ENCODE measurements at places on chromosomes 7 and 10.

DNA sequence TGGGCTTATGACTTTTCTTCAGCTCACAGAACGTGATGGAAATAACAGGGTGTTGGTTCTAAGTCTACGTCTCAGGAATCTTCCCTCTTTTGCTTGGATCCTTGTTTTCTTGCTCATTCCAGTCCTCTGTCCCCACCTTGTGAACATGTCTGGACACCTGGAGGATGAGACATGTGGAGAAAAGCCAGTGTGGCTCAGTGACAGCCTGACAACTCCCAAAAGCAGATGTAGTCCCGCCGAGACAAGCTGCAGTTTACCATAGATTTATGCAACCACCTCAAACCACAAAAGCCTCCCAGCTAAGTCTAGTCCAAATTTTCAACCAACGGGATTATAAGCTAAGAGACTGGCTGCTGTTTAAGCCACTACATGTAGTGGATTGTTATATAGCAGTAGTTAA lies 476.1 kb downstream of the SH2D4B start:
- no peak for DNase-seq

GRCh38 chr10:29039091-29039490 lies 249.8 kb upstream of the LYZL1 start:
- DNase-seq: no peak

DNA sequence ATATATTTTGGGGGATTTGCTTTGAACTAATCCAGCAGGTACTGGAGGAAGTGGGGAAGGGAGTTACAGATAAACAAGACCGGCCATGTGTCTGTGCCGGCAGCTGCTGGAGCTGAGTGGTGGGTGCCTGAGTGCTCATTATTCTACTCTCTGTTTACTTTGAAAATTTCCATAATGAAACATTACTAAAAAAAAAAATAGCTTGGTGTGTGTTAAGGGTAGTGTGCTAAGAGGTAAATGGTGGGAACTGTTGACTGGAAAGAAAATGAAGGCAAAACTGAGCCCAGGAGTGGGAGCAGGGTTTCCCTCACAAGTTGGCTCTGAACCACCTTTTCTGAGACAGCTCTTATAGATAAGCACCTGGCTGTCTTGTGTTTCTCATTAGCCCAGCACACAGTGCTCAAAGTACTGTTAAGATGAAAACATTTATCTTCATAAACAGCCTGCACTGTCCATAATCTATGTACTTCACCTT lies 50.6 kb downstream of the PARD3 start:
- DNase-seq: no peak

- no peak for DNase-seq
Observed at GRCh38 chr10:34492081-34492480, 323.0 kb downstream of the PARD3 start.

GRCh38 chr7:130231792-130232191 lies 24.1 kb downstream of the SSMEM1 start:
- no peak for DNase-seq

DNA sequence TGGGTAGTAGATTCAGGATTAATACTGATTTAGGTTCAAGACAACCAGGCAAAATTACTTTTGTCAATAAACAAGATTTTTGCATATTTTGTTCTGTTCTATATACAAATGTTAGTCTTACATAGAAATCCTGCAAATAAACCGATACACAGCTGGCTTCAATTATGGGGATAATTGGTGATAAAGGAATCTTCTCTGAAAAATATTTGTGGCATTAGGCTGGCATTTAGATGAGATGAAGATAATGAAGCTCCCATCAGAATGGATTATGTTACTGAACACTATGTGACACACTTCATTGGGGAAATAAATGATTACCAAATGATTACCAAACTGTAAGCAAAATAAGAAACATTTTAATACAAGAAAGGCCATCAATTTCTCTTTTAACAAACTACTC lies 65.8 kb downstream of the NT5C2 start:
- DNase-seq: no peak

Data from activated CD4-positive, alpha-beta T cell treated with anti-CD3 and anti-CD28 coated beads, Interleukin-2, amount 50 U/mL, for 16 hours (primary cell).